ENCODE measurements at places on chromosomes 16 and 17.

GRCh38 chr17:70137451-70138230, 31.7 kb upstream of the KCNJ2 start:
- DNase-seq, result no peak

GRCh38 chr16:29915590-29916247, 10.3 kb downstream of the KCTD13 start:
- DNase-seq, result no peak

- no peak for DNase-seq
Measured at GRCh38 chr16:27253526-27253930, 15.0 kb downstream of the NSMCE1 start.

GRCh38 chr17:48178317-48178716, 70.8 kb downstream of the SNX11 start:
- DNase-seq, result no peak

- no peak for DNase-seq
Measured at GRCh38 chr16:58366247-58367031, 25.8 kb upstream of the GINS3 start.

DNA sequence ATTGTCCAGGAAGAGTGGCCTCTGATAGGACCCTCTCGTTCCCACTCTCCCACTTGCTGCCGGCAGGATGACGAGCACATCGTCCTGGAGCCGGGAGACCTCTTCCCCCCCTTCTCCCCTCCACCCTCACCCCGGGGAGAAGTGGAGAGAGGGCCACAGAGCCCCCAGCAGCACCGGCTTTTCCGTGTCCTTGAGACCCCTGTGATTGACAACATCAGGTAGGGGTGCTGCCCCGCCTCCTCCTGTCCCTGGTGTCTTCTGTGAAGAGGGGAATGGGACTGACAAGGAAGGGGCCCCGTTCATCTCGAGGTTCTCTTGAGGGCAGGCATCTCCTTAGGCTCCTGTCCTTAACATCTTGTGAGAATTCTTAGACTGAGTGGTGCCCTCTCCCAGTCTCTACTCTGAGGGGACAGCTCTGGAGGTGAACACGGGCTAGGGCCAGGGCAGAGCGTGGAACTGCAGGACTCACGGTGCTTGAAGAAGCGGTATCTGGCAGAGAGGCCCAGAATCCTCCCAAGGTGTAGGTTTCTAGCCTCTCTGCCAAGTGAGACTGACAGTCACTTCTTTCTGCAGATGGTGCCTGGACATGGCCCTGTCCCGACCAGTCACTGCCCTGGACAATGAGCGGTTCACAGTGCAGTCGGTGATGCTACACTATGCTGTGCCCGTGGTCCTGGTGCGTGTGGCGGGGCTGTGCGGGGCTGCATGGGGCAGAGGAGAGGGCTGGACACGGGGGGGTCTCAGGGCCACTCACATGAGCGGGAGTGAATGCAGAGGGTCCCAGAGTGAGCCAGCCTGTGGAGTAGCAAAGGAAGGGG, 26.4 kb downstream of the CASKIN2 start:
- no peak for DNase-seq

DNA sequence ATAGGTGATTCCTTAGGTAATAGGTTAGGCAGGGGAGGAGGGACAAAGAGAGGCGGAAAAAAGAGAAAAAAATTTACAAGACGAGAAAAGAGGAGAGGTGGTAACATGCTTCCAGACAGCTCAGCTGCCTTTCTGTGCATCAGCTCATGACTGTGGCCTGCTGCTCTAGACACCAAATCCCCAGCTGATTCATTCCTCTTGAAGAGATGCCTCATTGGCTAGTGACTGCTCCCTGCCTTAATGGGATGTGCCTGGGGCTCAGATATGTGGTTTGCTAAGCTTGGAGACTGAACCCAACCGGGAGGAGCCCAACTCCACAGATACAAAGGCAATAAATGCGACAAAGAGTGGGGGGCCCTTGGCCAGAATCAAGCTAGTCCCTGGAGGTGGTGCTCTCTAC, 105.9 kb upstream of the FAM20A start:
- DNase-seq, result no peak

DNA sequence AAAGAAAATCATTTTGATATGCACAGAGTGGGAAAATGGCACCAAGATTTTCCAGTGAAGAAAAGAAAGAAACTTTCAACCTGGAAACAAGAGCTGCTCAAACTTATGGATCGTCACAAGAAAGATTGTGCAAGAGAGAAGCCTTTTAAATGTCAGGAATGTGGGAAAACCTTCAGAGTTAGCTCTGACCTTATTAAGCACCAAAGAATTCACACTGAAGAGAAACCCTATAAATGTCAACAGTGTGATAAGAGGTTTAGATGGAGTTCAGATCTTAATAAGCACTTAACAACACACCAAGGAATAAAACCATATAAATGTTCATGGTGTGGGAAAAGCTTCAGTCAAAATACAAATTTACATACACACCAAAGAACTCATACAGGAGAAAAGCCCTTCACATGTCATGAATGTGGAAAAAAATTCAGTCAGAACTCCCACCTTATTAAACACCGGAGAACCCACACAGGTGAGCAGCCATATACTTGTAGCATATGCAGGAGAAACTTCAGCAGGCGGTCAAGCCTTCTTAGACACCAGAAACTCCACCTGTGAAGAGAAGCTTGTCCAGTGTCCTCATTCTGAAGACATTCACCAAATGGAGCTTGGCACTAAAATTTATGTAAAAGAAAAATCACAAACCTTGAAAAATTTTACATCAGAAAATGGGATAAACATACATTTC, 12.2 kb downstream of the ZNF75A start:
- DNase-seq, result no peak

GRCh38 chr16:57882792-57883191, 80.5 kb upstream of the KIFC3 start:
- no peak for DNase-seq

DNA sequence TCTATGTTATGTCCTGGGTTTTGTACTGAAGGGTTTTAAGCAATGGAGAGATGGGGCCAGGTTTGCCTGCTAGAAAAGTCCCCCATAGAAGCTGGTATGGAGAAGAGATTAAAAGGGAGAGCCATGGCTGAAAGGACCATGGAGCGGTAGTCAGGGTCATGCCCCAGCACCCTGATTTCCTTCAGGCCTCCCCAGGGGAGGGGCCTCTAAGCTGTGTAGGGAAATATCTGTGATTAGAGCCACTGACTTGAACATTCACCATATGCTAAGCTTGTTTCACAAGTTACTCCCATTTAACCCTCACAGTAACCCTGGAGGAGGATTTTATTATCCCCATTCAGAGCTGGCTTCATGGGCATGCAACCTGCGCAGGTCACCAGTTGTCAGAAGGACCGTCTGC, 3.8 kb upstream of the ATP2A3 start:
- DNase-seq, result no peak

DNA sequence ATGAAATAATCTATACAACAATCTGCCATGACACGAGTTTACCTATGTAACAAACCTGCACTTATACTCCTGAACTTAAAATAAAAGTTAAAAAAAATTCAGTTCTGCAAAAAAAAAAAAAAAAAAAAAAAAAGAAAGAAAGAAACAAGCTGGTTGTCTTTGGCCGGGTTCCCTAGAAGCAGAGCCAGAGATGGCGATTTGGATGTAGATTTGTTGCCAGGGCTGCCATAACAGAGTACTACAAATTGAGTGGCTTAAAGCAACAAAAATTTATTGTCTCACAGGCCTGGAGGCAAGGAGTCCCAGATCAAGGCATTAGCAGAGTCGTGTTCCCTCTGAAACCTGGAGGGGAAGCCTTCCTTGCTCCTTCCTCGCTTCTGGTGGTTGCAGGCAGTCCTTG, 20.4 kb downstream of the SYT17 start:
- no peak for DNase-seq

- peak; percentile 57 for DNase-seq
Measured at GRCh38 chr17:81487487-81488275, 24.9 kb downstream of the ACTG1 start.

GRCh38 chr16:9072806-9073341, 18.6 kb upstream of the HAPSTR1 start:
- DNase-seq, result no peak

- DNase-seq, result peak; percentile 53
Measured at GRCh38 chr16:58733671-58734458, at the start of gene GOT2. Gene GOT2 (minus strand): TSS chr16:58734316. CDS start chr16:58734228, 88 bp downstream.

DNA sequence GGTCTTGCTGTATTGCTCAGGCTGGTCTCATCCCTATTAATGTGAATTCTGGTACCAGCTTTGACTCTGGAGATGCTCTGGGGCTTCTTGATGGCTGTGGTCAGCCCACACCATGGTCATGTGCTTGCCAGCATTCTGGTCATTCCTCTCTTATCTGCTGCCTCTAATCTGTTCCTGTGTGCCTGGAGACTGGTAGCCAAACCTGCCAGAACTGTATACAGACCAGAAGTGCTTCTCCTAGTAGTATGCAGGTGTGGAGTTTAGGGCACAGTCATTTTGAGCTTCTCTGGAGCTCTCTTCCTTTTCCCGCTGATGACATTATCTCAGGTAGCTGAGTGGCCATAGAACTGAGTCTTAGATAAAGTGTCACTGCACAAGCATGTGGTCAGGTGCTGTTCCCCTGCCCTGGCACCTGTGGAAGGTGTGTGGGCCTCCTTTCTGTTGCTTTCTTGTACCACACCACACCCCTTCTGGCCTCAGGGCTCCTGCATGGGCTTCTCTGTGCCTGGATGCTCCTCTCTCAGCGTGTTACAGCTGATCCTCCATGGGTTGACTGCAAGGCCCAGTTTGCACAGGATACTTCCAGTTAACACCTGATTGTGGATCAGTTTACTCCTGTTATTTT, 162.7 kb downstream of the SPECC1 start:
- DNase-seq, result no peak

GRCh38 chr17:74981318-74981978, 6.0 kb upstream of the CDR2L start:
- no peak for DNase-seq

DNA sequence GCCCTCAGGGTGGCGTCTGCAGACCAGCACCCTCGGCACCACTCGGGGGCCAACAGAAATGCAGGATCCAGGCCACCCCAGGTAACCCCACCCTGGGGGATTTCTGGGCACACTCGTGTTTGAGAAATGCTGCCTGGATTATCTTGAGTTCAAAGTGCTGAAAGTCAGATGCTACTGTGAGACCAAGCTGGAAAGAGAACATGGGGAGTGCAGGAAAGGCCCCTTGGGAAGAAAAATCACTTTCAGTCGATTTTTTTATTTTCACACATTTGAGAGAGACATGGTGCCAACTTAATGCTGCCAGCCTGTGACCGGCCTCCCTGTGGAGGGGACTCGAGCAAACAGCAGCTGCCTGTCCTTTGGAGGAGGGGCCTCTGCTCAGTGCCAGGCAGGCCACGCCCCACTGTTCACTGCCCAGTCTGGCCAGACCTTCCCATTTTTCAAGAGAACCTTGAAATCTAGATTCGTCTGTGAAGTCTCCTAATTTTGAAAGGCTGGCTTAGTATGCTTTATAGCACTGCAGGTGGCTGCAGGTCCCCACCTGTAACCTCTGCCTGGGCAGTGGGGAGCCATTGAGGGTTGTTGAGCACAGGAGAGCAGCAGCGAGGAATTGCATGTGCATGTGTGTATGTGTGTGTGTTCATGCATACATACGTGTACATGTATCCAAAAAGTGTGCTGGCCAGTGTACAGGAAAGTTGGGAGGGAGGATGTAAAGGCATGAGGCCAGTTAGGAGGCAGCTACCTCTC, 70.7 kb upstream of the PLCG2 start:
- no peak for DNase-seq

GRCh38 chr17:2253768-2254406, 49.7 kb downstream of the SMG6 start:
- no peak for DNase-seq

DNA sequence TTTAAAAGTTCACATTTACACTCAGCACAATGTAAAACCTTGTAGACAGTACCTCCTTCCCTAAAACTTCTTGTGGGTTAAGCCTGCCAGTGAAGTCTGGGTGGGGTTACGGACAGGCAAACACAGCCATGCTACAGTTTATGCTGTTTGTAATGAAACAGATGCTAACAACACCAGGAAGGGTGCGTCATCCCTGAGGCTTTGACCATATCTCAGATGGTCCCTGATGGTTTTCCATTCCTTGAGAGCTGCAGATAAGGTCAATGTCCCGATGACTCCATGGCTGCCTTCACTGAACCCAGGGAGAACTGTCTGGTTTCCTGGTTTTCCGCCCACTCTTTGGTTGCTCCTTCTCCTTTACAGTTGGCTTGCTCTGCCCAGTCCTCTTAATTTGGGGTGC, 29.1 kb downstream of the GAS7 start:
- DNase-seq, result no peak

DNA sequence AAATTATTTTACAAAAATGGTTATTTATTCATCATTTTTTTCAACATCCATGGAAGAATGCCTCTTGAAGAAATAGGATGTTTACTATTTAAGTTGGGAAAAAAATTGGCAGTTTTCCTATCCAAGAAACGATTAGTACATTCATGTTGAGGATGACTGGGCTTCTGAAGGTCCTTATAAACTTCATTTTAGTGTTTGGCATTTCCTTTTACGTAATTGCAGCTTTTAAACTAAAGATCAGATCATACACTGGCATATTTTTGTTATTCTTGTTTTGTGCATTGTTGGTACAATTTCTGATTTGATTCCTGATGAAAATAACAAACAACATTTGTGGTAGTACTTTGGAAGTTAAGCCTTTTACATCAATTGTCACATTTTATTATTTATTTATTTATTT, 11.5 kb downstream of the KCNJ16 start:
- DNase-seq, result no peak

GRCh38 chr17:13199425-13199824, 181.6 kb upstream of the ELAC2 start:
- DNase-seq, result no peak

DNA sequence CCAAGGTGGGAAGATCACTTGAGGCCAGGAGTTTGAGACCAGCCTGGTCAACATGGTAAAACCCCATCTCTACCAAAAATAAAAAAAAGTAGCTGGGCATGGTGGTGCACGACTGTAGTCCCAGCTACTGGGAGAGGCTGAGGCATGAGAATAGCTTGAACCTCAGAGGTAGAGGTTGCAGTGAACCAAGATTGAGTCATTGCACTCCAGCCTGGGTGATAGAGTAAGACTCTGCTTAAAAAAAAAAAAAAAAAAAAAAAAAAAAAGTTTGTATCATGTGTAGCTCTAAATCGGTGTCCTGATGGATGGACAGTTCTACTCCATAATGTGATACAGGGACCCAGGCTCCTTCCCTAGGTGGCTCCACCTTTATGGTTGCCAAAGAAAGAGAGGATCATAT, 497.1 kb upstream of the RBFOX1 start:
- DNase-seq, result no peak

DNA sequence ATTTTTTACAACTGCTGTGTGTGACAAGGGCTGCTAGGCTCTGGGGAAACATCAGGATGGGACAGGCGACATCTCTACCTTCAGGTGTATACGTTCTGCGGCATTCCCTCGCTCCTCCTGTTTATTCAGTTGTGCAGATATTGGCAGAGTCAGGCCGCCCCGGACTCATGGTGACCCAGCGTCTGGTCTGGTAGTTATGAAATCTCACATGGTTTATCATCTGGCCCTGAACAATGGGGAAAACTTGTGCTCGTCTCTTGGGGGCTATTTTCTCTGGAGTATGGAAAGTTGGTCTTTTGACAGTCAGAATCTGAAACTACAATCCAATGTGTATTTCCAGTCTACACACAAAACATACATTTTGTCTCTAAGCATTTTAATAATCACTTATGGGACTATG, 3.3 kb downstream of the MARCHF10 start:
- no peak for DNase-seq

Measured in activated CD4-positive, CD25-positive, alpha-beta regulatory T cell (primary cell).